Activated CD8-positive, alpha-beta T cell treated with anti-CD3 and anti-CD28 coated beads for 36 hours (primary cell): ENCODE measurements at places on chromosomes 3 and 15. TPM values are rescaled to one million over a fixed set of nuclear protein-coding genes. Genes with fewer than 3 reads are reported as not detected.

GRCh38 chr3:42159706-42160472 lies 68.7 kb downstream of the TRAK1 start:
- peak overlapping the region; percentile 2 for H3K4me3 ChIP-seq
- no peaks in the 10 kb centered on the region for H3K36me3 ChIP-seq
- DNase-seq: peak; percentile 70
- H3K4me1 ChIP-seq: peaks cover 29% of the 10 kb centered on the region

DNA sequence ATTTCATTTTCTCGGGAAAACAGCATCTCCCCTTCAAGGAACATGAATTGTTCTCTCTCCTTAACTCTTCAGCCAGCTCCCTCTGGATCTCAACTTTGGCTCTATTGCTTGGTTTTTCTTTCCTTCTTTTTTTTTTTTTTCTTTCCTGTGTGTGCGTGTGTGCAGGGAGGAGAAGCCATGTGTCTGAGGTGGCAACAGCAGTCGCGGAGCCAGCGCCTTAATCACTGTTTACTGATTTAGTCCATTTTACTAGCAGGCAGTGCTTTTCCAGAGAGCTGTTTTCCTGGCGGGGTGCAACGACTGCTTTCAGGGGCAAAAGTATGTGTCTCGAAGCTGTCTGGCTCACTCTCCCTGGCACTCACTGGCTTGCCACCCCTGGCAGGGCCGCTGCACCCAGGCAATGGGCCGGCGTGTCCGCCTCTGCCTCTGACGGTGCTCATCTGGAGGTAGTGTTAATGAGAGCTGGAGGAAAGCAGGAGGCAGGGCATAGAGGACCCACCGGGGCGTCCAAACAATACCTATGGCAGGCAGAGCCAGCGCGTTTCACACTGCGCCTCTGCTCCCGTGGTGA lies 835.4 kb upstream of the NR2F2 start:
- no peaks in the 10 kb centered on the region for H3K36me3 ChIP-seq
- DNase-seq: no peak
- peaks cover 2% of the 10 kb centered on the region for H3K4me1 ChIP-seq
- peaks cover 11% of the 10 kb centered on the region for H3K27me3 ChIP-seq

DNA sequence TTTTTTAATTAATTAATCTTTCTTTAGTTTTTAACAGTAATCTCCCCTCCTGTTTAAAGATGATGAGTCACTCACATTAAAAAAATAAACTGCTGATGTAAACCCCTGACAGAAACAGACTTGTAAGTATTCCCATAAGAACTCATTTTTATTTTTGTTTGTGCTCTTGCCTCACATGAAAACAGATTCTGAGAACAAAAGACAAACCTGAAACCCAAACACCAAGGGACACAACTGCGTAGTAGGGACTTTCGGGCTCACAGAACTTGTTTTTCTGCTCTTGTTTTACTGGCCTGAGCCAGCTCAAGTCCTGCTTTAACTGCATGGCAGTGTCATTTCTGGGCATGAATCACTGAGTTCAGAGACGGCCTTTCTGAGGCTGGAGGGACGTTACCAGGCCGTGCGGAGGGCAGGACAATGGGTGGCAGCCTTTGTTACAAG lies 600.8 kb downstream of the FOXP1 start:
- no peaks in the 10 kb centered on the region for H3K27me3 ChIP-seq
- DNase-seq: peak; percentile 54

DNA sequence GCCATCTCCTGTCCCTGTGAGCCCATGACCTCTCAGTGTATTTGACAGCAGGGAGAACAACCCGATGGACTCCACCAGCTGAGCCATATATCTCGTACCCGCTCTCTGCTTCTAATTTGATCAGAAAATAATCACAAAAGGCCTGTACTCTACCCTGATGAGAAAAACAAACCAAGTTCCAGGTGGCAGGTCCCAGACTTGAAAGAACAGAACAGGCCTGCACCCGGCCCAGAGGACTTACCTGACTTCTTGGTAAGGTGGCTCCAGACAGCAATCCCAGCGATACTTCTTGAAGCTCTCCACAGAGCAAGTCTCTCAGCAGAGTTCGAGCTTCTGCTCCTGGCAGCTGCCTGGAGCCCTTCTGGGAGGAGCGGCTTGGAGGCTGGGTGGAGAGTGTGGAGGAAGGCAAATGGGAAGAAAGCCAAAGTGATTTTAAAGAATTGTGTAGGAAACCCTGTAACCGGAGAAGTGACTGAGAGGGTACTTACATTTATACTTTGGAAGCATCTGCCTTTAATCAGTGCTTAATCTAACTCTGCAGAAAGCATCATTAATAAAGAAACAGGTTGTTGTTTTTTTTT lies 91.6 kb downstream of the SCN11A start:
- H3K27ac ChIP-seq: no peak overlapping the region
- peaks cover 2% of the 10 kb centered on the region for H3K27me3 ChIP-seq
- H3K4me3 ChIP-seq: no peak overlapping the region
- peaks cover 6% of the 10 kb centered on the region for H3K4me1 ChIP-seq
- no peaks in the 10 kb centered on the region for H3K36me3 ChIP-seq

GRCh38 chr3:120064641-120065040 lies 29.6 kb downstream of the GSK3B start:
- H3K27ac ChIP-seq: no peak overlapping the region
- no peak for DNase-seq
- peaks cover 35% of the 10 kb centered on the region for H3K4me1 ChIP-seq
- no peak overlapping the region for H3K4me3 ChIP-seq
- H3K36me3 ChIP-seq: peaks cover 21% of the 10 kb centered on the region
- no peaks in the 10 kb centered on the region for H3K27me3 ChIP-seq

Gene NFKBIZ
- 62.1 TPM for total RNA-seq

Gene TEX55
- not detected for total RNA-seq

Gene PP2D1
- total RNA-seq: not detected

Gene HOMER2
- total RNA-seq: 5.4 TPM

- peaks cover 12% of the 10 kb centered on the region for H3K4me1 ChIP-seq
- peak overlapping the region; percentile 5 for H3K27ac ChIP-seq
- H3K4me3 ChIP-seq: no peak overlapping the region
- peak; percentile 48 for DNase-seq
- H3K27me3 ChIP-seq: peaks cover 18% of the 10 kb centered on the region
Observed at GRCh38 chr3:35296533-35296932, 342.8 kb upstream of the ARPP21 start.

GRCh38 chr3:100023150-100023549 lies 91.2 kb downstream of the FILIP1L start:
- H3K4me3 ChIP-seq: no peak overlapping the region
- H3K27me3 ChIP-seq: no peaks in the 10 kb centered on the region
- no peaks in the 10 kb centered on the region for H3K4me1 ChIP-seq
- no peak overlapping the region for H3K27ac ChIP-seq
- no peaks in the 10 kb centered on the region for H3K36me3 ChIP-seq

Gene SLC22A14
- not detected for total RNA-seq

DNA sequence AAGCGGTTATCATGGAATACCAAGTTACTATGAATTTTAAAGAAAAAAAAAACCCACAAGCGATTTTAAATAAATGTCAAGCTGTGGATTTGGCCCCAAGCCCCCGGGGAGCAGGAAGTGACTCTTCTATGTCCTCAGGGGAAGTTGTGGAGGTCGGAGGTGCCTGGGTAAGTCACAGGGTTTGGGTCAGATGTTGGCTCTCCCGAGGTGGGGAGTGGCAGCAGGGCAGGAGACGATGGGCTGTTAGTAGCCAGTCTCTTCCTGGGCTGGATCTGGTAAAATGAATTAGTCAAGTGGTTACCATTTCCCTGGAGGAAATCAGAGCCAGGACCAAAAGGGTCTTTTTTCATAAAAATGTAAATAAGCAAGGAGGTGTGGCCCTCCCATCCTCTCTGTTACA lies 316.7 kb downstream of the TLE3 start:
- H3K4me3 ChIP-seq: no peak overlapping the region
- H3K27me3 ChIP-seq: peaks cover 19% of the 10 kb centered on the region
- peaks cover 28% of the 10 kb centered on the region for H3K4me1 ChIP-seq
- H3K27ac ChIP-seq: no peak overlapping the region

Gene GOLGA8T
- total RNA-seq: 0.18 TPM

DNA sequence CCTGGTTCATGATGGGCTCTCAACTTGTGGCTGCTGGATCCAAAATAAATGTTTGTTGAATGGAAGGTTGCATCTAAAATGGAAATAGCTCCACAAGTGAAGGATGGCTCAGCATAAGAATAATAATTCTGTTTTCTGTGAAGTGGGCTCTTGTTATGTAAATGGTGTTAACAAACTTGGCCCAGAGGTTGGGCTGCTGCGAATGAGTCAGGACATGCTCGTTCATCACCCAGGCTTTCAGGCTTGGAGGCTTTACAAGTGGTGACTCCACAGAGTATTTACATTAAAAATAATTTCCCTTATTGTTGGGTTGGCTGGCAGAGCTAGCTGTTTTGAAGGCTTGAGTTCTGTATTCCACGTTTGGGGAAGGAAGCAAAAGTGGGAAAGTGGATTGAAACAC lies 60.5 kb downstream of the ITGB5 start:
- no peaks in the 10 kb centered on the region for H3K36me3 ChIP-seq
- H3K27ac ChIP-seq: no peak overlapping the region
- DNase-seq: no peak
- H3K4me1 ChIP-seq: no peaks in the 10 kb centered on the region
- no peak overlapping the region for H3K4me3 ChIP-seq

DNA sequence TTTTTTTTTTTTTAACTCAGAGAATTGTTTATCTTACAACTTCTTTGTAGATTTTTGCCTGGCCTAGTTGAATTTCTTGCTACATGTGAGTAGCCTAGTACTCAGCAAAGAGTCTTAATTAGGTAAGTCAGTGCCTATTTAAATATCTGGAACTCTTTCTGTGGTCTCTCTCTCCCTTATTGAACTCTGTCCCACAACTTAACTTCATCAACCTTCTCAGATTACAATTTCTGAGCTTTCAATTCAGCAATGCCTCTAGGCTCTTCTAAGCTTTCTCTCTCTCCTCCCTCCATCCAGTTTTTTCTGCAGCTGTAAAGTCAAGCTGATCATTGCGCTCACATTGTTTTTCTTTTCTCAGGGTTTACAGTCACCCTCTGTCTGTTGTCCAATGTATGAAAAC lies 517.6 kb upstream of the ROBO1 start:
- no peaks in the 10 kb centered on the region for H3K36me3 ChIP-seq
- no peak overlapping the region for H3K27ac ChIP-seq
- no peak overlapping the region for H3K4me3 ChIP-seq
- no peaks in the 10 kb centered on the region for H3K27me3 ChIP-seq

- no peak overlapping the region for H3K27ac ChIP-seq
- peak; percentile 24 for DNase-seq
- no peaks in the 10 kb centered on the region for H3K4me1 ChIP-seq
- no peaks in the 10 kb centered on the region for H3K36me3 ChIP-seq
Observed at GRCh38 chr3:72924055-72924454, 36.2 kb downstream of the GXYLT2 start.

Gene PPP1R14D
- total RNA-seq: not detected

DNA sequence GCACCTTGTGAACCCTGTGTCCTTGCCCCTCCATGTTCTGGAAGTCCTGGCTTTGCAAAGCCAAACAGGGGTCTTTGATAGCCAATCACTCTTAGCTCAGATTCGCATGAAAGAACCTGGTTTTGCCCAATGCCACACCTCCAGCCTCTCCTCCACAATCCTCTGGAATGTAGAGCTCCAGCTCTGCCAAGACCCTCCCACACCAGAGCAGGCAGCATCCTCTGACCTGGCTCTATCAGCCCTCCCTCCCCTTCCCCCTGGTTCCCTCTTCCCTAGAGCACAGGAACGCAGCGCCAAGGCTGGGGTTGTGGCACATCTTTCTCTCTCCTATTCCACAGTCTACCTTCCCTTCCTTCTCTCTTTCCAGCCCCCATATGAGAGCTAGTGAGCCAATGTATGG lies 133.3 kb downstream of the RPLP1 start:
- H3K4me1 ChIP-seq: peaks cover 8% of the 10 kb centered on the region
- DNase-seq: no peak
- H3K4me3 ChIP-seq: no peak overlapping the region
- no peaks in the 10 kb centered on the region for H3K27me3 ChIP-seq

DNA sequence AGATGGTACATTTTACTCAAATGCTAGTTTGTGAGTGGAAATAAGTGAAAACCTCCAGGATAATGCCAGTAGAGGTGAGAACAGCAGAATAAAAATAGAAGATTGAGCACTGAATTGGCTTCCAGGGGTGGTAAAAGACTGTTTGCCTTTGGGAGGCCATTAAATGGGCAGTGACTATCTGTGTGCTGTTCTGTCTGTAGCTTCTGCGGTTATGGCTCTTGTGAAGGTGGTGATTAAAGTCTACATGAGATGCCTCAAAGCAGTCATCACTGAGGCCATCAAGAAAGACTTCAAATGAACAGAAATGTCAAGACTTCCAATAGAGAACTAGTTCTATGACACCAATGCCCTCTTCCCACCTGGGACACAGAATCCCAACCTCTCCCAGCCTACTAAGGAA lies 108.8 kb downstream of the EFHB start:
- no peak overlapping the region for H3K4me3 ChIP-seq
- H3K27ac ChIP-seq: no peak overlapping the region
- no peaks in the 10 kb centered on the region for H3K4me1 ChIP-seq
- H3K36me3 ChIP-seq: no peaks in the 10 kb centered on the region
- H3K27me3 ChIP-seq: no peaks in the 10 kb centered on the region

Gene COL6A5
- not detected for total RNA-seq

Gene MKRN2OS
- total RNA-seq: not detected

GRCh38 chr3:136783708-136784191 lies 31.6 kb upstream of the STAG1 start:
- no peak overlapping the region for H3K27ac ChIP-seq
- no peak for DNase-seq
- no peaks in the 10 kb centered on the region for H3K36me3 ChIP-seq
- no peak overlapping the region for H3K4me3 ChIP-seq
- peaks cover 14% of the 10 kb centered on the region for H3K4me1 ChIP-seq
- peaks cover 2% of the 10 kb centered on the region for H3K27me3 ChIP-seq

Gene TGM5
- 0.22 TPM for total RNA-seq

GRCh38 chr3:123143669-123144411 lies 57.9 kb upstream of the SEC22A start:
- DNase-seq: no peak
- no peak overlapping the region for H3K27ac ChIP-seq
- peaks cover 37% of the 10 kb centered on the region for H3K36me3 ChIP-seq
- H3K4me3 ChIP-seq: no peak overlapping the region
- H3K27me3 ChIP-seq: no peaks in the 10 kb centered on the region
